ENCODE measurements at places on chromosomes 6 and 20.

DNA sequence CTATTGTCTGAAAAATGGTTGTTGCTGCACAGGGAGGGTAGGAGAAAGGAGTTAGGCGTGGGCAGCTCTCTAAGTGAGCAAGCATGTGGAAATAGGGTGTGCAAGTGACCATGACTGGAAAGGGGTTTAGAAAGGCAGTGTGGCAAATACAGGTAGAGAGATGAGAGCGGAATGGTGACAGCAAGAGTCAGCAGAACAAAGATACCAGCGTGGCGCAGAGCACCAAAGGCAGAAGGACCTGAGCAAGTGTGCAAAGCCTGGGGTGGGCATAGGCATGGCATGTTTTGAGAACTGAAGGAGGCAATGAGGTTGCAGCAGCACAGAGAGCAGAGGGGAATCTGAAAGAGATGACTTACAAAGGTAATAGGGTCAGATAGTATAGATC lies 17.0 kb downstream of the RNF217 start:
- no peak for DNase-seq

- peak; percentile 84 for DNase-seq
Observed at GRCh38 chr20:62768551-62769287, 27.6 kb upstream of the MRGBP start.

- no peak for DNase-seq
Observed at GRCh38 chr6:157721426-157721825, 101.6 kb upstream of the SNX9 start.

- no peak for DNase-seq
Observed at GRCh38 chr6:92174398-92175073, 1244.8 kb downstream of the EPHA7 start.

- peak; percentile 59 for DNase-seq
Observed at GRCh38 chr6:53603386-53604116, 58.6 kb upstream of the GCLC start.

- peak; percentile 78 for DNase-seq
Observed at GRCh38 chr20:11917663-11918062, at the start of gene BTBD3. Gene BTBD3, plus strand, starts transcription at chr20:11917893. Its CDS starts 383 bp downstream, at chr20:11918276.

- no peak for DNase-seq
Observed at GRCh38 chr6:27327023-27327738, 15.1 kb upstream of the POM121L2 start.

DNA sequence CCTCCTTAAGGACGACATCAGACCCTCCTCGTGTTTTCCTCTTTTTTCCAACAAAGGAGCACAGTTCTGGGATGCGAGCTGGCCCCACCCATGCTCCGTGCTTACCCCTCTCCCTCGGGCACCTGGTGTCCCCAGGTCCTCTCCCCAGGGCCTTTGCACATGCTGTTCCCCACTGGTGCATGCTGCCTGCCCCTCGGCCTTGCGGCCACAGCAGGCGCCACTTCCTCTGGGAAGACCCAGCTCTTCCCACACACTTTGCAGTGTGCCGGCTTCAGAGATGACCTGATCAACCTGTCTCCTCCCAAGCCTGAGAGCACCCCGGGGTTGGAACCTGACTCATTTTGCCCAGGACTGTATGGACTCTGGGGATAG lies 39.8 kb downstream of the GNAS-AS1 start:
- DNase-seq, result no peak

GRCh38 chr20:37411408-37412219 lies 65.7 kb downstream of the SRC start:
- DNase-seq, result no peak

- peak; percentile 73 for DNase-seq
Observed at GRCh38 chr6:43491750-43492661, 14.6 kb downstream of the TJAP1 start.

GRCh38 chr6:17281497-17282481 lies 628 bp downstream of the RBM24 start:
- DNase-seq, result peak; percentile 15

- DNase-seq, result no peak
Observed at GRCh38 chr6:96521306-96521643, 331 bp upstream of the UFL1 start.

- DNase-seq, result no peak
Observed at GRCh38 chr6:21847711-21848480, 254.3 kb downstream of the SOX4 start.

DNA sequence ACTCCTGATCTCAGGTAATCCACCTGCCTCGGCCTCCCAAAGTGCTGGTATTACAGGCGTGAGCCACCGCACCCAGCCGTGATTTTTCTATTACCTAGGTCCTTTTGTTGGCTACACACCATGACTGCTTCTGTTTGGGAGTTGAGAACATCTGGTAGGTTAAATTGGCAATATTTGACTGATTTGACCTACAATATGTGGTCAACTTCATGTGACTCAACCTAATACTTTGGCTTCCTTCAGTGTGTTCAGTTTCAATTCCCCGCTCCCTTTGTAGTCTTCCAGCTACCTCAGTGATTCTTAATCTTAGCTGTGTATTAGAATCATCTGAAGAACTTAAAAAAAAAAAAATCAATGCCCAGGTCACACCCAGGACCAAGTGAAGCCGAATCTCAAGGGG lies 47.4 kb downstream of the MYB start:
- DNase-seq, result no peak

DNA sequence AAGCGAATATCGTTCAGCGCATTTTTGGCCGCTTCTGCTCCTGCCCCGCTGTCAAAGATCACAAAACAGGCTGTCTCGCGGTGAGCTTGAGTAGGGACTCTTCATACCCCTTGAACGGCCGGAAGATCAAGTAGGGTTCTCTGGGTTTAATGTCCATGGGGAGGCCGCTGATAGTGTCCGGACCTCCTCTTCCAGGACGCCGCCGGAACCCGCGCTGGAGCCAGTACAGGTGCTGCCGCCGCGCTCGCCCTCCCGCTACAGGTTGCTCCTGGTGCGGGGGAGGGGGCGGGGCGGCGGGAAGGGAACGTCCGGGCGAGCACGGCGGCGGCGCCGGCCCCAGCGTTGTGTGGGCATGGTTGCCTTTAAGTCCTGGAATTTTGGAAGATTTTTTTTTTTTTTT lies 67.4 kb downstream of the KHDC1L start:
- no peak for DNase-seq

- no peak for DNase-seq
Observed at GRCh38 chr6:39193201-39193791, 36.0 kb downstream of the KCNK5 start.

- DNase-seq, result peak; percentile 77
Observed at GRCh38 chr6:82045965-82046756, 201.4 kb downstream of the IBTK start.

- no peak for DNase-seq
Observed at GRCh38 chr20:15345287-15345686, 1007.9 kb upstream of the FLRT3 start.

DNA sequence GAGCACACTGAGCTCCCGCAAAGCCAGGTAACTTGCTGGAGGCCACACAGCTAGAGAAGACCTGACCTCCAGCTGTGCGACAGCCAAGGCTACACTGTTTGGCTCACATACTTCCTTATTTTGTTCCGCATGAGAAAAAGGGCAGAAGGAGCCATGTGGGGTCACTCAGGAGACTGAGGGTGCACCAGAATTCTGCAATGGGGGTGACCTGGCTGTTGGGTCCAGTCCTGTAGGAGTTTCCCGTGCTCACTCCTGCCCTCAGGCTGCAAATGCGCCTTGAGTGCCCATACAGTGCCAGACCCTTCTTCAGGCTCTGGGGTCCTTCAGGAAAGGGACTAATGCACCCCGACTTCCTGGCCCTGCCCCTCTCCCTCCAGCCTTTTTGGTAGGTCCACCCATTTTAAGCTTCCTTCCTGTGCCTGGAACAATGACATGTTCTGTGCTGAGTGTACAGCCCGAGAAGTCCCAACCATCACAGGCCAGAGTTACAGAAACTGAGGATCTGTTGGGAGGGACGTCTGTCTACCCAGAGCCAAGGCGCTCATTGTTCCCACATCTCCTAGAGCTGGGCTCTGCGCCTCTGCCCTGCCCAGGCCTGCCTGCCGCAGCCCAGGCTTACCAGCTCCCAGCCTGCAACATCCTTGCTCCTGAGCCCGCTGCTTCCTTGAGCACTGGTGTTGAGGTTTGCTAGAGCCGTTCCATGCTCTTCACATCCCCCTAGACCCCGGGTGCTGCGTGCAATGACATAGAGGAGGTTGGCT lies 33.5 kb upstream of the CD93 start:
- DNase-seq, result no peak

DNA sequence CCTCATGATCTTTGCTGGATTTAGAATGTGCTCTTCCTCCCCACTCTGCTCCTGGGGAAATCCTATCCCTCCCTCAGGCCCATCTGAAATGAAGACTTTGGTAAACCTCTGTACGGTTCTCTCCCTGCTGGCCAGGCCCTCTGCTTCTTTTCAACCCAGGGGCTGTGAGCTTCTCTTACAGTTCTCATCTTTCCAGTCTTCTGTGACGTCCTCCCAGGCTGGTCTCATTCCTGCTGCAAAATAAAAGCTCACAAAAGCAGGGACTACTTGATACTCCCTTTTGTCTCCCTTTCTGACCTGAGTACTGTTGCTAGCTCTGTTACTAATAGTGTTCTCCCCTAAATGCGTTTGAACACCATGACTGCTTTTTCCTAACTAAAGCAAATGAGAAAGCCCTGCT lies 46.3 kb downstream of the UNC5CL start:
- DNase-seq, result no peak

GRCh38 chr6:22394691-22395090 lies 97.9 kb upstream of the PRL start:
- DNase-seq, result no peak

- no peak for DNase-seq
Observed at GRCh38 chr6:51928320-51928719, 159.1 kb downstream of the PKHD1 start.

DNA sequence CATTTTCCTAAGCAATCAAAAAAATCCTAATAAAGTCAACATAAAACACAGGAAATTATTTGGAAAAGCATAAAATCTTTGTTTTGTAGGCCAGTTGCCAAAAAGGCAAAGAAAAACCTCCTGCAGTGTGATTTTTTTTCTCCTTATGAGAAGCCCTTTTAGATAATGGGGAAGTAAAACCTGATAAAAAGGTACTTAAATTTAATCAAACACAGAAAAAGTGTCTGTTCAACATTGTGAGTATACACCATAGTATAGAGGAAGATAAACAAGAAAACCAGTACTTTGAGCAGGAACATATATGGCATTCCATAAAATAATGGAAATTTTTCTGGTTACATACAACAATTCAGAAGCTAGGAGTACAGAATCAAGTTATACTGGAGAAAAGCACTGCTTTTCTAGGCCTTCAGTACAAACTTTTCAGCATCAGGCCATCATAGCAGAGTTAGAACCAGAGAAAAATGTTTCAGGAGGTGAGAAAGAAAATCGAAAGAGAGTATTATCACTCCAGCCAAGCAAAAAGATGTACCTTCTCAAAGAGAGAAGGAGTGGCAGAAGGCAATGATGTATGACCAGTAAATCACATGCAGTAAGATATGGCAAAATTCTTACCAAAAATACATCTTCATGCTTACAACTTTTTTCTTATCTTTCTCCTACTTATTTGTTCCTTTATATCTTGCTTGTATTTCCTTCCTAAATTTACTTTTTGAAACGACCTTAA lies 494.9 kb downstream of the KIF16B start:
- no peak for DNase-seq

DNA sequence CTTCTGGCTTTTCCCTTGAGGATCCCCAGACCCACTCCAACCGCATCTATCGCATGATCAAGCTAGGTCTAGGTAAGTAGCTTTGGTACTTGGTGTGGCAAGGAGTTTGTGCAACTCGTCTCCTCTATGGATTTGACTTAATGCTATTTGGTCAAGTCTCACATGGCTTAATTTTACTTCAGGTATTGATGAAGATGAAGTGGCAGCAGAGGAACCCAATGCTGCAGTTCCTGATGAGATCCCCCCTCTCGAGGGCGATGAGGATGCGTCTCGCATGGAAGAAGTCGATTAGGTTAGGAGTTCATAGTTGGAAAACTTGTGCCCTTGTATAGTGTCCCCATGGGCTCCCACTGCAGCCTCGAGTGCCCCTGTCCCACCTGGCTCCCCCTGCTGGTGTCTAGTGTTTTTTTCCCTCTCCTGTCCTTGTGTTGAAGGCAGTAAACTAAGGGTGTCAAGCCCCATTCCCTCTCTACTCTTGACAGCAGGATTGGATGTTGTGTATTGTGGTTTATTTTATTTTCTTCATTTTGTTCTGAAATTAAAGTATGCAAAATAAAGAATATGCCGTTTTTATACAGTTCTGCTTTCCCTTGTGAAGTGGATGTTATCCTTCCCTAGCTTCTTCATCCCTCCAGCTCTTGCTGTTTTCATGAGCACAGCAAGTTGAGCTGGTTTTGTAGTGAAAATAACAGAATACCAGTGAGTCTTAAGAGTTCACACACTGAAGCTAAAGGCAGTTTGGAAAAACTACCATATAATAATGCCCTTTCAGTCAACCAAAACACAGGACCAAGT lies 3.8 kb downstream of the SLC35B2 start:
- DNase-seq, result no peak

DNA sequence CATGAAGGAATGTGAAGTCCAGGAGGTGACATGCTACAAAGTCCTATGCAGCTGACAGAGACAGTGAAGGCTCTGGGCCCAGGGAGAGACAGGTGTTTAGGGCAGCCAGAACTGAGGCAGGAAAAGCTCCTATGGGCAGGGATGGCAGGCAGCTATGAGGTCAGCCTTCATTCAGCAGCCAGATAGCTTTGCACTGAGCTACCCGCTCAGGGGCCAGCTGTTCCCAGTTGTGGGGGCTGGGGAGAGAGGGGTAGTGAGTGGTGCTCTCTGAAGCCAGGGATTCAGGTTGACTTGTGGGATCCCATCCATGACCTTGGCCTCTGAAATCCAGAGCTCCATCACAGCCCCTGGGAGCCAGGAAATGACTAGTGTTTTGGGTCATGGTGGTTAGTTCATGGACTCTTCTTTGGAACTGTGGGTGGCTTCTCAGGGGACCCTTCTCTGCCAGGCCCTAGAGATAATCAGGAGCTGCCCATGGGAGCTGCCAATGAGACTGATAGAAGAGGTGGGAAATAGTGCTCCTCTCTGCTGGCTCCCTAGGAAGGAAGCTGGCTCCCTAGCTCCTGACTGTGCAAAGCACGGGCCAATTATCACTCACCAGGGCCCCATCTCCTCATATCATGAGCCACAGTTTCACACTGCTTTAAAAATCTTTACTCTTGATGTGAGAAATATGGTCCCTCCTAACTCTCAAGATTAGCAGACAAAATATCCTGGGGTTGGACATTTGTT lies 127.7 kb downstream of the VEGFA start:
- DNase-seq, result no peak

DNA sequence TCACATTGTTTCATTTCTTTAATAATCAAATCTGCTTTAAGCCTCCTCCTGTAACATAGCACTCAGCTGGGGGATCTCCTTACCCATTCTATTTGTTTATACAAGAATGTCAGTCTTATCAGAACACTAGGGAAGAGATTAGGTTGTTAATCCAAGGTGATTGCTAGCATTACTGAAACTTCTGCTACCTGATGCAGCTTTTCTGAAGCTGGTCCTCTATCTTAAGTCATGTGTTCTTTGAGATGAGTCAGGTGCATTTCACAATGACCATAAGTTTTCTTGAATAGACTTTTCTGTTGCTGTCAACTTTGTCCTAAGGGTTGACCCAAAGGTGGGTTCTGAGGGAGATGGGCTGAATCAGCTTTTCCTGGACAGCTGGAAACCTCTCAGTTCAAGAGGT lies 60.7 kb upstream of the SYNCRIP start:
- no peak for DNase-seq

GRCh38 chr6:15522026-15522425 lies 140.8 kb downstream of the DTNBP1 start:
- no peak for DNase-seq

Data from fibroblast of the aortic adventitia (primary cell).